ENCODE measurements at places on chromosomes 12 and 14. TPM values are rescaled to one million over a fixed set of nuclear protein-coding genes. Genes with fewer than 3 reads are reported as not detected.

ALG10 gene
- total RNA-seq = 6.9 TPM

CMA1 gene
- total RNA-seq = 2.7 TPM

FLRT2 gene
- total RNA-seq = 4.5 TPM

MYF5 gene
- total RNA-seq = not detected

- DNase-seq = no peak
Measured at GRCh38 chr12:52063981-52064649, 5.7 kb upstream of the ATG101 start.

- DNase-seq = no peak
Measured at GRCh38 chr14:101495827-101496775, 65.2 kb upstream of the DIO3 start.

GRCh38 chr14:95444132-95445129 lies 72.0 kb downstream of the SYNE3 start:
- DNase-seq = no peak

DNA sequence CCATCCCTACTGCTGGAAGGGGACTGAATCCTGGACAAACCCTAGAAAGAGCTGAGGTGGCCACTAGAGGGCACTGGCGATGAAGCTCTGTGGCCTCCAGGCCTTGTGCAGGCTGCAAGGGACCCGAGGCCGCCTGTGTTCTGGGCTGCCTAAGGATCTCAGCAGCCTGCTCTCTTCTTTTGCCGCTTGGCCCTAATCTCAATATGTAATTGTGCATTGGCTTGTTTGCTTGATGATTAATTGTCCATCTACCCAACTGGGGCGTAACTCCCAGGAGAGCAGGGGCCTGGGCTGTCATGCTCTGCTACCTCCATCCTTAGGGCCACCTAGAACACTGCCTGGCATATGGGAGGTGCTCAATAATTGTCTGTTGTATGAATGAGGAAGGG lies 73.8 kb downstream of the SYNE3 start:
- DNase-seq = peak; percentile 9

GRCh38 chr12:119341020-119341419 lies 6.5 kb downstream of the CCDC60 start:
- no peak for DNase-seq

DNA sequence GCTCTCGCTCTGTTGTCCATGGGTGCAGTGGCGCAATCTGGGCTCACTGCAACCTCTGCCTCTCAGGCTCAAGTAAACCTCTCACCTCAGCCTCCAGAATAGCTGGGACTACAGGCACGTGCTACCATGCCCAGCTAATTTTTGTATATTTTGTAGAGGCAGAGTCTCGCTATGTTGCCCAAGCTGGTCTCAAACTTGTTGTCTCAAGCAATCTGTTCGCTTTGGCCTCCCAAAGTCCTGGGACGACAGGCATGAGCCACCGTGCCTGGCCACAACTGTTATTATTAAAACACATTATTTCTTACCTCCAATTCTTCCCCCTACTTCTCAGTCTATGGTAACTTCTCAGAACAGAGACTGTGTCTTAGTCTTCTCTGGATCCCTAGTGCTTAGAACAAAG lies 143.3 kb downstream of the DICER1 start:
- DNase-seq = no peak

DNA sequence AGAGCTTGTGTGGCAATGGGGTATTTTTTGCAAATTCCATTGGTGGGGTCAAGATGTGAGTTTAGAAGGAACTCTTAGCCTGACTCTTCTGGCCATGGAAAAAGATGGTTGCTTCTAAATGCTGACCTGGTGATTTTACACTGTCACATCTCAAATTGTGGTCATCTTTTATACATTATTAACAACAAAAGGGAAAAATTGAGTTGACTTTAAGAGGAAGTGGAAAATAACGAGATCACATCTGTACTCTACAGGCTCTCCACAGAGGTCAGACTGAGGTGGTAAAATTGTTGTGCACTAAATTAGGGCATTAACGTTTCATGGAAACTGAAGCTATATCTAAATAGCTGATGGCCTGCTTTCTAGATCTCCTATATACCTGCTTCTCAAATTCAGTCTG lies 44.7 kb downstream of the PTPN11 start:
- DNase-seq = no peak

DNA sequence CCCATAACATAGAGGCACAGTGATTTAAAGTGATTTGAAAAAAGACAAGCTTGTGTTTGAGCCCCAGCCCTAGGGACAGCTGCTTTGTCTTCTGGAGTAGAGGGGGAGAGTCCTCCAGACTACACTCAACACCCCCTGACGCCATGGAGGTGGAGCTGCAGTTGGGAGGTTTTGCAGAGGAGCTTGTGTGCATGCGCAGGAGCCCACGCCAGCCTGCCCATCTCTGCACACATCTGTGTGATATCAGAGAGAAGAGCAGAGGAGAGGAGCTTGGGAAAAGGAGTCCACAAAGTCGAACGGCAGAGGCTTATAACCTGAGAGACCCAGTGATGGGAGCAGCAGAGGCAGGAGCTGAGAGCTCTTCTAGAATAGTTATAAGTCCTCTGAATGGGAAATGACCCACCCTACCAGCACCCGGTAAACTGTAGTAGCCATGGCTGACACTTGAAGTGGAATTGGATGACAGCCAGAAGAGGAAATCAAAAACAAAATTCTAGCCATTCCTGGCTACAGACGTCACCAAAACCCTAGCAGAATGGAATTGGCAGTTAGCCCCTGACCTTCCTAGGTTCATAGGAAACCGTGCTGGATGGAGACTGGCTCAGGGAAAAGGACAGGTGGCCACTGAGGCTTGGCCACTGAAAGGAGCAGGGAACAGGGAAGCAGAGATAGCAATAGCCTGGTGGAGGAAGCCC lies 185.1 kb upstream of the VASH1 start:
- DNase-seq = no peak

DNA sequence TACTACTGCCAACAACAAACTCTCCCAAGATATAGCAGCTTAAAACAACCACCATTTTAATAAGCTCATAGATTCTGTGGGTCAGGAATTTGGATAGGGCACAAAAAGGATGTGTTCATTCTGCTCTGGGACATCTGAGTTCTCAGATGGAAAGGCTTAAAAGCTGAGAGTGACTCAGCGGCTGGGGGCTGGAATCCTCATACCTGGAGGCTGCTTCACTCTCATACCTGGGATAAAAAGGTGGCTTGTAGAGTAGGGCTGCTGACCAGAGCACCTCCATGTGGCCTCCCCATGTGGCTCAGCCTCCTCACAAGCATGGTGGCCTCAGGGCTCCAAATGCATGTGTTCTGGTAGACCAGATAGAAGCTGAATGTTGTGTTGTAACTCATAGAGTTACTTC lies 20.2 kb upstream of the PELI2 start:
- no peak for DNase-seq

- no peak for DNase-seq
Measured at GRCh38 chr12:25801734-25802133, 156.7 kb upstream of the RASSF8 start.

- no peak for DNase-seq
Measured at GRCh38 chr12:63821781-63822251, 22.7 kb upstream of the SRGAP1 start.

GRCh38 chr12:102182635-102183034 lies 15.0 kb downstream of the PMCH start:
- no peak for DNase-seq

DNA sequence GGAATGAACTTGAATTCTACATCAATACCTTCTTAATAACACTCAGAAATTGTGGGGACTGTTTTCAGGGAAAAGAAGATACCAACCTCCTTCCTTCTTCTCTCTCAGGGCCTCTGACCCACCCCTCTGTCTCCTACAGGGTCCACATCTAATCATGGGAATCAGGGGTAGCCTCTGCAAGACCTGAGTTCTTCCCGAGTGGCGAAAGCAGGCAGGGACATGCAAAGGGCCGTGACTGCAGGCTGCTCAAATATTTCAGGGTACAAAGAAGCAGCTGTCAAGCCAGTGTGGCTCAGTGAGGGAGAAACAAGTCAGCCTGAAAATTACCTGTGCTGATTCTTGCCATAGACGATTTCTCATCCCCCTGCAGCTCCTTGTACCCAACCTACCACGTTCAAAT lies 123.1 kb upstream of the PARP11 start:
- no peak for DNase-seq

- no peak for DNase-seq
Measured at GRCh38 chr12:14886271-14886670, 617 bp upstream of the MGP start.

GRCh38 chr14:83053022-83053710 lies 1519.5 kb upstream of the SEL1L start:
- no peak for DNase-seq

DNA sequence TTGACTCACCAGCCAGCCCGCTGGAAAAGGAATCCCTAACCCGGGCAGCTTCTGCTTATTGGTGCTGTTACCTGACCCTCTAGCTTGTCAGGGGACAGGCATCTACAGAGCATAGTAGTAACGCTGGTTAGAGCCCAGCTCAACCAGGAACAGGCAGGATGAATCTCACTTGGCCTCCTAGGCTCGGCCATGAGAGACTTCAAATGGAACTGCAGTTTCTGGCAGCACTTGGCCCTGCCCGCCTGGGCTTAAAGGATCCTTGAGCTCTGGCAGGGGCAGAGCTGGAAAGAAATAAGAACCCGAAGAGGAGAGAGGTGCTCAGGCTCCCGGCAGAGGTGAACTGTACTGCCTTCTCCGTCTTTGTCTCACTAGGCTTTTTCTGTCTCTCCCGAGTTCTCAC lies 2.3 kb upstream of the LHX5 start:
- DNase-seq = no peak

GRCh38 chr14:100329233-100330006 lies 6.3 kb downstream of the SLC25A47 start:
- no peak for DNase-seq

- no peak for DNase-seq
Measured at GRCh38 chr12:39619660-39620433, at the start of gene ABCD2. ABCD2 (minus strand) TSS chr12:39619803; CDS start chr12:39619615, 188 bp downstream.

DNA sequence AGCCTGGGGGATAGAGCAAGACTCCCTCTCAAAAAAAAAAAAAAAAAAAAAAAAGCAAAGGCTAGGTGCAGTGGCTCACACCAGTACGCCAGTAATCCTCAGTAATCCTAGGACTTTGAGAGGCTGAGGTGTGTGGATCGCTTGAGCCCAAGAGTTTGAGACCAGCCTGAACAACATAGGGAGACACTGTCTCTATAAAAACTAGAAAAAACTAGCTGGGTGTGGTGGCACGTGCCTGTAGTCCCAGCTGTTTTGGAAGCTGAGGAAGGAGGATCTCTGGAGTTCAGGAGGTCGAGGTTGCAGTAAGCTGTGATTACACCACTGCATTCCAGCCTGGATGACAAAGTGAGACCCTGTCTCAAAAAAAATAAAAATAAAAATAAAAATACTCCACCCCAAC lies 8.9 kb upstream of the RBM25 start:
- DNase-seq = no peak

DNA sequence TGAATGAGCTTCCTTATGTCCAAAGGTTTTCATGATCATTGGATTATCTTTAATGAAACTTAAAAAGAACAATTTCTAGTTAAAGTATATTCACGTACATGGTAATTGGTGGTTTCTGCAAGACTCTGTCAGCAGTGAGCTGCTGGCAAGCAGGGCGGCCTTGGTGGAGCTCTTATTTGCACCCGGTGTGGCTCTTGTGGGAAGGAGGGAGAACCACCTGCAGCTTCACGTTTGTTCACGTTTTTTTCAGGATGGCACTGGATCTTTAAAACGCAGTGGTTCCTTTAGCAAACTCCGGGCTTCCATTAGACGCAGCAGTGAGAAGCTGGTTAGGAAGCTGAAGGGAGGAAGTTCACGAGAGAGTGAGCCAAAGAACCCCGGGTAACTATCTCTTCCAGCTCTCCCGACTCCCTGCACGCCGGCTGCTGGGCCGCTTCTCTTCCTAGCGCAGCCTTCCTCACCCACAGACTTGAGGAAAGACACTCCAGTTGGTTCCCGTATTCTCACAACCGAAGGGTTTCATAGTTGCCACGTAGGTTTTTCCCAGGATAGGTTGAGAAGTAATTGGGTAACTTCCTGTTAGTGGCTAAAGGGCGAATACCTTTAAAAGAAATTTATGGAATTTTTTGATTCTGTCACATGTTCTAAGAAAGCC lies 28.3 kb downstream of the XRCC3 start:
- no peak for DNase-seq

GRCh38 chr12:109110988-109111495 lies 5.3 kb upstream of the ACACB start:
- DNase-seq = no peak

DNA sequence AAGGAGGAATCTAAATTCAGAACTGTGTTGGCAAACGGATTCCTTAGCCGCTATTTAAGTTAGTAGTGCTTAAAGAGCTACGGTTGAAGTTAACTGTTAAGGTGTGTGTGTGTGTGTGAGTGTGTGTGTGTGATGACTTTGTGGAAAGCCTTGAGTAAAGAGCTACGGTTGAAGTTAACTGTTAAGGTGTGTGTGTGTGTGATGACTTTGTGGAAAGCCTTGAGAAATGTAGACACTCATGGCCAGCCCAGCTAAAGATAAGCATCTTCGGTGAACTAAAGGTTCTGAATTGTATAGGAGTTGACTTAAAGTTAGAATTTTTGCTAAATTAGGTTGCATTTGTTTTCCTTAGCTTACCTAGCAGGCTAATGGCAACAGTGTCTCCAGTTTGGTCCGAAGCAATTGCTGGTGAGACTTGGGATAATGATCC lies 1.4 kb downstream of the KTN1 start:
- DNase-seq = no peak

DNA sequence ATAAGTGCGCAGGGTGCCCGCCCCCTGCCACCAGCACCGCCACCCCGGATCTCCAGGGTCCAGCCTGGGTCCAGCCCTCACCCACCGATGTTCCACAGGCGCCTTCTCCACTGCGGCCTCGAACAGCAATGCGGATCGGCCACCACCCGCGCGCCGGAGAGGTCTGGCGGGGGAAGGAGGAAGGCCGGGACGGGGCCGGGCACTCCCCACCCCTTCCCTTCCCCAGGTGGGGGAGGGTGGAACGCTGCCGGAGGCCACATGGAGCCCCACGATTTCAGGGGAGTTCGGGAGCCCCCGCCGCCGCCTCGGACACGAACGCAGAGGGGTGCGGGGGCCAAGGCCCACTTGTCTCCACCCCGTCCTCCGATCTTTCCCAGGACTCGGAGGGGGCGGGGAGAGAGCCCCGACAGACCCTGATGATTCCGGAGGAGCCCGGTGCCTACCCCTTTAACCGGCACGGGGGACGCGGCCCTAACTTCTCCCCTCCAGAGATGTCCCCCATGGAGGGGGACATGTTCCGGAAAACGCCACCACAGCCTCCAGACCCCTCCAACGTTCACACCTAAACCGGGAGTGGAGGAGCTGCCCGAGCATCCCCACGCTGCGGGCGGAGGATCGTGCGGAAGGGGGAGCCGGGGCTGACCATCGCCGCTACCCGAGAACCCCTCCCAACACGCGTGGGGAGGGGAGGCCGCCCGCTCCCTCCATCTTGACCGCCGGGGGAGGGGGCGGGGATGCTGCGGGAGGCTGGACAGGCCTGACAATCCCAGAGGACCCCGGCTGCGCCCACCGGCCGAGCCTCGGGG lies 1.1 kb downstream of the ATXN2 start:
- DNase-seq = no peak

Measured in esophagus squamous epithelium (tissue), 5 donors.